ENCODE measurements at places on chromosomes 3 and 15.

DNA sequence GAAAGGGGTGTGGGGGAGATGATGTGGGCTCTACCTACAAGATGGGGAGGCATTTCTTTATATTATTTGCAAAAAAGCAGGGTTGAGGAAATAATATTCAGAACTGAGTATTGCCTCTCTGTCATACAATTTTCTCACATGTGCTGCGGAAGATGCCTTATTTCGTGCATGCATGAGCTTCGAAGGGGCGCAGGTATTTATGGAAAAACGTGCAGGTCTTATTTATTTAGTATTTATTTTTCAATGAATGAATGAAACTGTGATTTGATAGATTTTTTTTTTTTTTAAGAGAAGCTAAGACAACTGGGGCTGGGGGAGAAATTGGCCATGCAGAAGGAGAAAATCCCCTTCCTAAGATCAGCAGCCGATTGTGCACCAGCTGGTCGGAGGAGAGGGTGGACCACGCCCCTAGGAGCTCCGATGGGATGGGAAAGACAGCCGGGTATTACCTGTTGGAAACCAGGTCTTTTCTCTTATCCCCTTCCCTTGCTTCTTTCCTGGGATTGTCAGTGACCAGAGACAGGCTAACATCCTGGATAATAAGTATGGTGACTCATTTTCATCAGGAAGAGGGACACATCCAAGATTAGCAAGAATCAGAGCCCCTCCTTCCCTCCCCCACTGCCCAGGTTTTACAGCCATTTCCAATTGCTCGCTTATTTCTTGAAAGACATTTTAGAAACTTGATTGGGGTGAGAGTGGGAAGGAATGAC, 875 bp downstream of the GAP43 start:
- DNase-seq: no peak

DNA sequence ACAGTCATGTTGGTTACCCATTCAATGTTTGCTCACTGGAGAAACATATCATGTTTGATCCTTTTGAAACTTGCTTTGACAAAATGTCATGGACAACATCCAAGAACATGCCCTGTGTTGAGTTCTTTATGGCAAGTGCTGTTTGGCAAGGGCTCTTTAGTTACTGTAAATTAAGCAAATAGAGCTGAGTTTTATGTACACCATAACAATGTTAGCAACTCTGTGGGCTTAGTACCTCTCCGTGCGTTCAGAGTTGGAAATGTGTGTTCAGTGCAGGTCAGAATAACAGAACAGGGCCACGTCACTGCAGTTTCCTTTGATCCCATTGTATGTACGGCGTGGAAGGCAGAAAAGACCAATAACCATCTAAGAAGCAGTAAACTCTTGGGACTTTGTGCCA, 132.5 kb downstream of the MYRIP start:
- DNase-seq: no peak

DNA sequence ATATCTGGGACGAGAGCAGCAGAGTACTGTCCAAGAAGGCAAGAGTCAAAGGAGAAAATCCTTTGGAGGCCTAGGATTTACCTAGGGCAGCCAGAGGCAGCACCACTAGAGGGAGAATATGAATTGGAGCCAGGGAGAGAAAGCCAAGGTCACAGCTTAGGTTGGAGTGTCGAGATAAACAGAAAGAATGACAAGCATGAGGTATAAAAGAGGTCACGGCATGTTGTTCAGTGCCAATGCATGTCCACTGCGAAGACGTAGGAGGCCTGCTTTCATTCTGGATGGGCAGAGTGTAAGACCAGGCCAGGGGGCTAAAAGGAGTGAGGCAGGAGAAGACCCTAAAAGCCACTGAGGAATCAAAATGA, 47.2 kb downstream of the THBS1 start:
- DNase-seq: no peak

DNA sequence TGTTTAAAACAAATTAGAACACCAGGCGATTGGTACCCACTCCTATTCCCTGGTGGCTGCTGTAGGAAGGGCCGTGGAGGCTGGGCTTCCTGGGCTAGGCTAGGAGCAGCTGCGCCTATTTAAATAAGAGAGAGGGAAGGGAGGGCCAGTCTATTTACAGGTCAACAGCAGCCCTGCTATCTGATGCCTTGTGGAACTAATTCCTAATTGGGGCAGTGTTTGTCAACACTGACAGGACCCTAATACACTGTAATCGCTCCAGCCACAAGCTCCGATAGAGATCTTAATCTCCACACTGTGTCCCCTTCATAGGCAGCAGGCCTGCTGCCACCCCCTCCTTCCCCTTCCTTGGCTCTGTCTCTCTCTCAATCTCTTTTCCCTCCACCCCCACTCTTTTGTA, 116.9 kb upstream of the SOX14 start:
- no peak for DNase-seq

DNA sequence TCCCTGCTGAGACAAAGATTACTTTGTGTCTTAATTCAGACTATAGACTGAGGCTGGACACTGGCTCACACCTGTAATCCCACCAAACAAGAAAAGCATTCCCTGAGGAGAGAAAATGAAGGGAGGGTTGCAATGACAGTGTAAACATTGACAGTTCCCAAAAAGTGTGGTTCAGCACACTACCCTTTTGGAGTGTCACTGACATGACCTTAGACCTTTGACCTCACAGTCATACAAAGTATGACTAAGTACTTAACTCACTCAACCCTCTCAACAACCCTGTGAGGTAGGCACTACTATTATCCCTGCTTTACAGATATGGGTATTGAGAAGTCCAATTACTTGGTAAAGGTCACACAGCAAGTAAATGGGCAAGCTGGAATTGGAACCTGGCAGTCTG, 341.7 kb downstream of the LRRC3B start:
- no peak for DNase-seq

- DNase-seq: no peak
Observed at GRCh38 chr3:141382571-141382970, 14.3 kb downstream of the ZBTB38 start.

DNA sequence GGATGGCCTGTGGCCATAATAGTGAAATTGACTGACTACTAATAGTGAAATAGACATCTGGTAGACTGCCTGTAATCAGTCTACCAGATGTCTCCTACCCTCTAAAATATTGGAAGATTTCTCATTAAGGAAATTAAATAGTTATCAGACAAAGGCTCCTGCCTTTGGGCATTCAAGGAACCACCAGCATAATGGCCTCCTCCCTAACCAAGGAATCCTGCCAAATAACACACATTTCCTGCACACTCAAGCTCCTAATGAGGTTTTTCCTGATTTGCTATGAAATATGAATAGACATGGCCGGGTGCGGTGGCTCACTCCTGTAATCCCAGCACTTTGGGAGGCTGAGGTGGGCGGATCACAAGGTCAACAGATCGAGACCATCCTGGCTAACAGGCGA, 14.6 kb downstream of the NUSAP1 start:
- no peak for DNase-seq

DNA sequence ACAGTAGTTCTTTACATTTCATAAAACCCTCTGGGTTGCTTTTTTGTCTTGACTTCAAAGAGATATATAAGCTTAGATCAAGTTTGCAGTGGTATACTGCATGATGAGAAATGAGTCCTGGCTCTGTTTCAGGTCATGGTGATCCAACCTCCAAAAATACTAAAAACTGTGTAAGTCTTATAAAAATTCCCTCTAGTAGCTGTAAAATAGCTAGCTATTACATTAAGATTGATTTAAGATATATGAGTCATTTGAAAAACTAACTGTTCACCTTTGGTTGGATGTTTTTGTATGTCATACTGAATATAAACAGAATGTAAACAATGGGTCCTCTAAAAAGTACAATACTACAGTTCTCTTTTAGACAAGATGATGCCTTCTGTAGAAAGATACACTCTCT, 879.2 kb downstream of the ROBO1 start:
- no peak for DNase-seq

GRCh38 chr3:66747261-66747660, 246.4 kb upstream of the LRIG1 start:
- no peak for DNase-seq

DNA sequence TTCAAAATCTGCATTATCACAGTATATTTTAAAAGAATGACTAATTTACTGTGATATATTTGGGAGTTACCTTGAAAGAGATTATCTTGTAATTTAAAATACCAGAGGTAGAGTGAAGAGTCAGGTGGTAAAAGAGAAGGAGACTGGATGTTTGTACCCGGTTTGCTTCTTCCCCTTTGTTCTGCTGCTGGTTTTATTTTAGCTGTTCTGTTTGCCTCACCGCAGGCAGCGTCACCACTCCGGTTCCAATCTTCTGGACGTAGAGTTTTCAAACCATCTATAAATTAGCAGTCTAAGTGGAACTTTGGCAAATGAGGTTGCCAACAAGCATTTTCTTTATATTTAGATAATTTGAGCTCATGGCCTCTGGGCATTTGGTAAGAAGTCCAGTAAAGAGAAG, 38.2 kb downstream of the PPARG start:
- no peak for DNase-seq

- DNase-seq: no peak
Observed at GRCh38 chr3:31610700-31611275, 78.1 kb downstream of the STT3B start.

DNA sequence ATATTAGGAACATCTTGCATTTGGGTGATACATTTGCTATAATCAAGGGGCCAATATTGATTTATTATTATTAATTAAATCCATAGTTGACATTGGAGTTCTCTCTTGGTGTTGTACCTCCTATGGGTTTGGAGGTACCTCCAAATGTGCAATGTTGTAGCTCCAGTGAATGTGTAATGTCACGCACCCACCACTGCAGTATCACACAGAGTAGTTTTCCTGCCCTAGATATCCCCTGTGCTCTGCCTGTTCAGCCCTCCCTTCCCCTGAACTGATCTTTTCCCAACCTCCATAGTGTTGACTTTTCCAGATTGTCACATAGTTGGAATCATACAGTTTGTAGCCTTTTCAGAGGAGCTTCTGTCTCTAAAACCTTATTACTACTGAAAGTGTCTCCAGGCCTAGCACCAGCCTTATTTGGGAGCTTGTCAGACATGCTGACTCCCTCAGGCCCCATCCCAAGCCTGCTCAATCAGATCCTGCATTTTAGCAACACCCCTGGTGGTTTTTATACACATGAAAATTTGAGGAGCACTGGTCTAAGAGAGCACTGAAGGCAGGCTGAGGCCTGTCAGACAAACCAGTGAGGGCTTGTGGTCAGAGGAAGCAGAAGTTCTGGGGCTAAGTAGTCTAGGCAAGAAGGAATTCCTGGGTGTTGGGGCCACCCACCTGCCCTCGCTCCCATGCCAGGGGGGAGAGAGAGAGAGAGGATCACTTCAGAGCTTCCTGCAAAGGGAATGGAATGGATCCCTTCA, 73.4 kb downstream of the SLC6A11 start:
- DNase-seq: no peak

DNA sequence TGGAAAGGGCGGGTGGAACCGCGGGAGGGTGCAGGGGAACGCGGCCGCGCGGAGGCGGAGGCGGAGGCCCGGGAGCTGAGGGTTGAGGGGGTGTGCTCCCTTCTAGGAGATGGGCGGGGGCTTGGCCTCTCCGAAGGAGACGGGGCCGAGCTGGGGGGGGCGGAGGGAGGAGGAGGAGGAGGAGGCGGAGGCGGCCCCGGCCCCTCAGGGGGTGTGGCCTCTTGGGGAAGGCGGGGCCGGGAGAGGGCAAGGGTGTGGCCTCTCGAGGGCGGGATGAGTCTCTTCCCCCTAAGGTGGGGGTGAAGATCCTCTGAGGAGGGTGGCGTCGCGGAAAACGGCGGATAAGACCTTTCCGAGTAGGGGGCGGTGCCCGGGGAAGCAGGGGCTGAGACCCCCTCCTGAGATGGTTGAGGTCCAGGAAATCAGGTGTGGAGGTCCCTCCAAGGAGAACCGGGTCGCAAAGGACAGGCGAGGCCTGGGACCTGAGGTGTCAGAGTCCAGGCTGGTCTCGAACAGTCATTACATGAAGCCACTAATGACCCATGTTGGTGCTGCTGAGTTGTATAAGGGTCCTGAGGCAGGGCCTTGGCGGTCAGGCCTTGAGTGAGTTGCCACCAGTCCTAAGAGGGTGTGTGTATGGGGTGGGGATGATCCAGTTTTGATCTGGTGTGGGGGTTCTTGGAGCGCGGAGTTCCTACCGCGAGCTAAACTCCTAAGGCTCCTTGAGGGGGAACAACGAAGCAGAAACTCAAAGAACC, 759 bp downstream of the WDR6 start:
- DNase-seq: peak; percentile 81

All from stimulated activated CD8-positive, alpha-beta memory T cell treated with anti-CD3 and anti-CD28 coated beads, Interleukin-7, amount 100 ng/mL, for 48 hours (primary cell).